ELR (cell line): ENCODE measurements at places on chromosomes 5 and 9.

- no peak for DNase-seq
Measured at GRCh38 chr9:124372038-124372437, 43.2 kb downstream of the PSMB7 start.

GRCh38 chr5:4647955-4648354 lies 492.2 kb upstream of the ADAMTS16 start:
- no peak for DNase-seq

DNA sequence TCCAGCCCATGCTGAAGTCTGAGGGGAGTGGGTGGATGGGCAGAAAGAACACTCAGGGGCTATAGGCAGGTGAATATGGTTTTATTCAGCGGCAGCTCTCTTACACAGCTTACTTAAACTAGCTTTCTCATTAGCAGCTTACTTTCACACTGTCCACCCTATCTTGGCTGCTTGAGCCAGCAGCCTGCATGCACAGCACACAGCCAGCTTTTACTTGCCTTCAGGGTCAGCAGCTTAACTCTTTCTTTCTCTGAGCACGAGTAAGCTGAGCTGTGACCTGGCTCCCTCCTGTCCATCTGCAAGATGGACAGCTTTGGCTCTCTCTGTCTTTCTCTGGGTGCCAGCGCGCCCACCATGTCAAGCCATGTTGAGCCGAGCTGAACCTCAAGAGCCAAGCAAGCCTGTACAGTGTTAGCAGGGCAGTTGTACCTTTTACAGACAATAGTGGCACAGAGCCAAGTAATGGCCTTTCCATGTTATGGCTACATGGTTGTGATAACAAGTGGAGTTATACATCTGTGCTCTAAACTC lies 1054.9 kb downstream of the PTPRD start:
- no peak for DNase-seq

DNA sequence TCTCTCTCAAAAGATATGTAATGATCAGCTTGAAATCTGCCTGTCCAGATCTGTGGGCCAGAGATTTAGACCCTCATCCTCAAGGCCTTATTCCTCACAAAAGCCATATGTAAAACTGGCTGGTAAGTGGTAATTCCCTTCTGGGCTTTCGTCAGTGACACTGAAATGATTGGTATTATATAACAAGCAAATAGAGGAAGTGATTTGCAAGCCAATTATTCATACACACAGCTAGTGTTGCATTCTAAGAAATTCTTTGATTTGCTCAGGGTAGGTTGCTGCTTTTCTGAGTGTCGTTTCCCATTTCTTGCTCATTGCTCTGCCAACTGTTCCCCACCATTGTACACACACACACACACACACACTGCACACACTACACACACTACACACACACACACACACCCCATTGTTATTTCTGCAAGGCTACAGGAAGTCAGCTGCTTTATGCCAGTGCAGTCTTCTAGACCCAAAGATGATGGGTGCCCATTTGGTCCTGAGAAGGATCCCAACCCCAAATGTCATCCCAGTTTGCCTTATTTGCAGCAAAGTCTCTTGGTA lies 76.8 kb downstream of the PRLR start:
- DNase-seq: no peak
